Naive thymus-derived CD4-positive, alpha-beta T cell (primary cell): ENCODE measurements at places on chromosomes 2 and 18. TPM values are rescaled to one million over a fixed set of nuclear protein-coding genes. Genes with fewer than 3 reads are reported as not detected.

DNA sequence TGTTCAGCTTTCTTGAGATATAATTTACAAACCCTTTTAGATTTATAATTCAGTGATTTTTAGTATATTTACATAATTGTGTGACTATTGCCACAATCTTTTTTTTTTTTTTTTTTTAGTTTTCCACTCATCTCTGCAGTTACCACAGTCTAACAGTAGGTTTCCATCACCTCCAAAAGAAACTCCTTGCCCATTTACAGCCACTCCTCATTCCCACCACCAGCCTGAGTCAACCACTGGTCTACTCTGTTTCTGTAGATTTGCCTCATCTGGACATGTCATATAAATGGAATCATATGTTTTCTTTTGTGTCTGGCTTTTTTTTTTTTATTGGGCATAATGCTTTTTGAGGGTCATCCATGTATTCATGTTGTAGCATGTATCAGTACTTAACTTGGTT lies 16.1 kb downstream of the MTX2 start:
- H3K27ac ChIP-seq, result no peak overlapping the region
- H3K4me3 ChIP-seq, result no peak overlapping the region

CRYGD gene
- not detected for total RNA-seq

DNA sequence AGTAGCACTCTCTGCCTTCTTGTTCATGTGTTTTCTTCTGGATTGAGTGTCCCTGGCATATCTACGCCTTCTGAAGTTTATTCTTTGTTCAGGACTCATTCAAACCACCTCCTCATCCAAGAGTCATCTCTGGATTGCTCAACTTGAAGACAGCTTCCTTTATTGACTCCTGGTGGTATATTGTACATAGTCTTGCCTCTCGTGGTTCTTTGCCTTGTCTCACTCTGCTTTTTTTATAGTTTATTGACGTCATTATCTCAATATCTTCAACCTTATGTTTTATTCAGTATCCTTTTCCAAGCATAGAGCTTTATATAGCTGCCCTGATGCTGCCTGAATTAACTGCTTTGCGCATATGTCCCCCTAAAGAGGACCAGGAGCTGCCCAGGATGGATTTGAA lies 161.7 kb downstream of the INSIG2 start:
- H3K27me3 ChIP-seq, result no peaks in the 10 kb centered on the region
- H3K4me1 ChIP-seq, result no peaks in the 10 kb centered on the region
- no peak overlapping the region for H3K27ac ChIP-seq
- DNase-seq, result no peak
- no peaks in the 10 kb centered on the region for H3K36me3 ChIP-seq
- no peak overlapping the region for H3K4me3 ChIP-seq

DNA sequence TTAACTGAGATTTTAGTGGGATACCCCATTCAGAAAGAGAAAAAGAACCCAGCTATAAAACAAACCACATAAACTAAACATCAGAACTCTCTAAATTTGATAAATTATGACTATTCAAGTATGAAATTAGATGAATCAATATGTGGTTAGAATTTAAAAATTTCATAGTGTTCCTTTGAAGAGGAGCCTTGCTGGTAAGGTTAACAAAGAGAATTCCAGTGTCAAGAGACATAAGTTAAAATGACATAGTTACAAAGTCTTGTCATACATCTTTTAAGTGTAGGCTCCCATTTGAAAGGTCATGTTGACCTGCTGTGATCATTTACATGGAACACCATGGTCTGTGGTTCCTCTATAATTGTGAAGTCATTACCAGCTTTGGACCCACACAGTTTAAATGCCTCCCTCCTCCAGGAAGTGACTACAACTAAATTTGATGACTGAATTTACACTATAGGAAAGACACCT lies 231.6 kb upstream of the ETAA1 start:
- H3K4me3 ChIP-seq, result no peak overlapping the region
- no peak for DNase-seq
- no peaks in the 10 kb centered on the region for H3K36me3 ChIP-seq
- H3K27ac ChIP-seq, result no peak overlapping the region

DNA sequence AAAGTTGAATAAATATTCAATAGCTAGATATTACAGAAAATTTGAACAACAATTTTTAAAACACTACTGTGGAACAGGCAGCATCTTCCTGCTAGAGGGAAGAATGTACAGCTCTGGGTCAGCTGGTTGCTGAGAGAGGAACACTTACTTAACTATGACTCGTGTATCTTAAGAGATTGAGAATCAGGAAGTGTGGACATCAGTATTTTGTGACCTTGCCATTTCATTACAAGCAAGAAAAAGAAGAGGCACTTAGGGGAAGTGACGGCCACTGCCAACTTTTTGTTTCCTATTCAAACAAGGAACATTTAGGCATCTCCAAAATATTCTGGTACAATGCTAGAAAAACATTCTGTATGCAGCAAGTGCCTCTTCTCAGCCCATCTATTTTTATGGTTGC lies 45.9 kb downstream of the ITPRID2 start:
- no peaks in the 10 kb centered on the region for H3K36me3 ChIP-seq
- H3K27me3 ChIP-seq, result no peaks in the 10 kb centered on the region
- no peak for DNase-seq

GRCh38 chr2:21500401-21500945 lies 376.7 kb downstream of the TDRD15 start:
- no peak overlapping the region for H3K4me3 ChIP-seq
- H3K36me3 ChIP-seq, result no peaks in the 10 kb centered on the region
- H3K4me1 ChIP-seq, result no peaks in the 10 kb centered on the region

DNA sequence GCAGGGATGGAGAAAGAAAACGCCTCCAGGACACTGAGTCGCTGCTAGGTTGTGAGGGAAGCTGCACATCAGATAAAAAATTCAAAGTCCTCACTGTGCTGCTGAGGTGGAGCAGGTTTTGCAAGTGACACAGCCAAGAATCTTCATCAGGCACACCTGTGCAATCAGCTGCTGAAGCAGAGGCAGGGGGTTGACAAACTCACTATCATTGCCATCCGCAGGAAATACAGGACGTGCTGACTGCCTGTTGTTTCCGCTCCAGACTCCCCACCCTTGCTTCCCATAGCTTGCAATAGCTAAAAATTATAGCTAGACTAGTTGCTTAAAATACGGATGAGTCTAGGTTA lies 147.8 kb upstream of the FHL2 start:
- peak overlapping the region; percentile 18 for H3K27ac ChIP-seq
- H3K4me3 ChIP-seq, result peak overlapping the region; percentile 31
- H3K36me3 ChIP-seq, result no peaks in the 10 kb centered on the region
- DNase-seq, result peak; percentile 26
- no peaks in the 10 kb centered on the region for H3K27me3 ChIP-seq
- H3K4me1 ChIP-seq, result peaks cover 12% of the 10 kb centered on the region

TGFA gene
- 3.2 TPM for total RNA-seq

- no peak overlapping the region for H3K27ac ChIP-seq
- DNase-seq, result no peak
- no peaks in the 10 kb centered on the region for H3K4me1 ChIP-seq
- H3K36me3 ChIP-seq, result no peaks in the 10 kb centered on the region
- peaks cover 6% of the 10 kb centered on the region for H3K27me3 ChIP-seq
Observed at GRCh38 chr18:31104444-31104843, 2.2 kb upstream of the DSC2 start.

DNA sequence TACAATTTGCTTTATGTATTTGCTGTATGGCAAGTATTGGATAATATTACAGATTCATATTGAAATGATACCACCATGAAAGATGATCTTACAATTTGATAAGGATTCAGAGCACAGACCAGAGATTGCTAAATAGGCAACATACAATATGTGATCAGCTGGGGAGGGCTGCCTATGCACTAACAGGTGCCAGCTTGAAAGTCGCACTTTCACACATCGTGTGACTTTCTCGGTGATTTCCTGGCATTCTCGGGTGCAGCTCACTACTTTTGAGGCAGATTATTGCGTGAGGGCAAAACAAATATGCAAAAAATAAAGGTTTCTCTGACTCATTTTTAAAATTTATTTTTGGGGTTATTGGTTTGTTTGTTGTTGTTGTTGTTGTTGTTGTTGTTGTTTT lies 36.0 kb downstream of the RBMS1 start:
- H3K27me3 ChIP-seq, result no peaks in the 10 kb centered on the region
- no peaks in the 10 kb centered on the region for H3K36me3 ChIP-seq
- H3K27ac ChIP-seq, result no peak overlapping the region

- H3K27me3 ChIP-seq, result no peaks in the 10 kb centered on the region
- H3K4me3 ChIP-seq, result no peak overlapping the region
- peaks cover 22% of the 10 kb centered on the region for H3K4me1 ChIP-seq
- H3K36me3 ChIP-seq, result no peaks in the 10 kb centered on the region
- DNase-seq, result no peak
- no peak overlapping the region for H3K27ac ChIP-seq
Observed at GRCh38 chr2:60966507-60967405, 50.8 kb upstream of the PEX13 start.

DNA sequence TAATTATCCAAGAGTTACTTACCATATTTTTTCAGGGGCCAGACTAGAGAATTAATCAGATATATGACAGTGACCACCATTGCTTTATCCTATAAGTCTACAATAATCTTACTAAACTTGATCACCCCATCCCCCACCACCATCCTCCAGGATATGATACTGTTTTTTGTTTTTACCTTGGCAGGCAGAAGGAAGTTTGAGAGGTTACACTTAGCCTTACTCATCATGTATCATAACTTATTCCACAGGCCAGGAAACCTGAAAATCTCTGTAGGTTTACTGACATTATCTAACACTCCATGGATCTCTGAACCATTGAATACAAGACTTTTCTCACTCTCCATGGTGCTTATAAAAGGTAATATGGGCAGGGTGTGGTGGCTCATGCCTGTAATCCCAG lies 602.7 kb downstream of the KCNJ3 start:
- H3K36me3 ChIP-seq, result no peaks in the 10 kb centered on the region
- H3K27ac ChIP-seq, result no peak overlapping the region
- no peaks in the 10 kb centered on the region for H3K27me3 ChIP-seq
- no peak for DNase-seq
